CD4-positive, alpha-beta T cell treated with Interleukin-6 for 4 hours (primary cell): ENCODE measurements at places on chromosomes 3 and 15.

GRCh38 chr15:29656636-29657475 is 165.4 kb downstream of the TJP1 start:
- DNase-seq = no peak

DNA sequence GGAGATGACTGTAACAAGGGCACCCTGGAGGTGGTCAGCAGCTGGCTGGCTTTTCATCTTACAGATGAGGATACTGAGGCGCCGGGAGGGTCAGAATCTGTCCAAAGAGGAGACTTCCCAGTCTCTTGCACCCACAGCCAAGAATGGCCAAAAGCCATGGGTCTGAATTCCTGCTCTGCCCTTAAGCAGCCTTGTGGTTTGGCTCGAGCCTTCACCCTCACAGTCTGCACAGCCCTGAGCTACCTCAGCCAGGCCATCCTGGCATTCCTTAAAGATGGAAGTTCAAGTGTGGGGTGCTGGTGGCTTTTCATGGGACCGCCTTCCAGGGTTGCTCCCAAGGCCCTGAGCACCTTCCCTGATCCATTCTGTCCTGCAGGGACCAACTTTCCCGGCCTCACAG is 59.2 kb downstream of the CACNA2D2 start:
- no peak for DNase-seq

GRCh38 chr3:170323331-170323730 is 34.2 kb upstream of the SKIL start:
- no peak for DNase-seq

DNA sequence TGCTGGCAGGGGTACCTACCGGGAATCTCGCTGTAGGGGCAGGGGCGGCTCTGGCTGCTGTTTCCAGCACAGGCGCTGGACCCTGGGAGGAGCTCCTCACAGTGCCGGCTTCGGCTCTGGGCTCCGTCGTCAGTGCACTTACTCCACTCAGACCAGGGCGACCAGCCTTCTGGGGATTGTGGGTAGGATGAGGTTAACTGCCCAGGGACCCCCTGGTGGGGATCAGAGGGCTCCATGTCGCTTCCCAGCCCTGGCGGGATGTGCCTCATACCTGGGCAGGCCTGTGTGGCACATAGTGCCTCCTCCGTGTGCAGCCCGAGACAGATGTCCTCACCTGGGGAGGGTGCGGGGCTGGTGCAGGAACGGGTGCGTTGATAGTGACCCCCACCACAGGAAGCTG is 115.7 kb downstream of the SEMA5B start:
- DNase-seq = no peak

GRCh38 chr15:93980261-93980911 is 251.0 kb upstream of the MCTP2 start:
- no peak for DNase-seq

GRCh38 chr3:31624083-31624709 is 91.5 kb downstream of the STT3B start:
- no peak for DNase-seq

DNA sequence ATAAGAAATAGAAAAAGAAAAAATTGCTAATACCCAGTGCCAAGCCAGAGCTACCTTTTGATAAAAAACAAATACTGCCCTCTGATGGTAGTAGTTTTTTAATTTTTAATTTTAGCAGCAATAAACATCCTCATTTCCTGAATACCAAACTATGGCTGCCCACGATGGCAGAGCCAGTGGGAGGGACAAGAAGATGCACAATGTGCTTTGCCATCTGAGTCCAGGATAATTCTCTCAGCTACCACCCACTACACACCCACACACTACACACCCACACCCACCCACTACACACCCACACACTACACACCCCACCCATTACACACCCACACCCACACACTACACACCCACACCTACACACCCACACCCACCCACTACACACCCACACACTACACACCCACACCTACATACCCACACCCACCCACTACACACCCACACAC is 17.8 kb downstream of the CEP19 start:
- DNase-seq = peak; percentile 20

DNA sequence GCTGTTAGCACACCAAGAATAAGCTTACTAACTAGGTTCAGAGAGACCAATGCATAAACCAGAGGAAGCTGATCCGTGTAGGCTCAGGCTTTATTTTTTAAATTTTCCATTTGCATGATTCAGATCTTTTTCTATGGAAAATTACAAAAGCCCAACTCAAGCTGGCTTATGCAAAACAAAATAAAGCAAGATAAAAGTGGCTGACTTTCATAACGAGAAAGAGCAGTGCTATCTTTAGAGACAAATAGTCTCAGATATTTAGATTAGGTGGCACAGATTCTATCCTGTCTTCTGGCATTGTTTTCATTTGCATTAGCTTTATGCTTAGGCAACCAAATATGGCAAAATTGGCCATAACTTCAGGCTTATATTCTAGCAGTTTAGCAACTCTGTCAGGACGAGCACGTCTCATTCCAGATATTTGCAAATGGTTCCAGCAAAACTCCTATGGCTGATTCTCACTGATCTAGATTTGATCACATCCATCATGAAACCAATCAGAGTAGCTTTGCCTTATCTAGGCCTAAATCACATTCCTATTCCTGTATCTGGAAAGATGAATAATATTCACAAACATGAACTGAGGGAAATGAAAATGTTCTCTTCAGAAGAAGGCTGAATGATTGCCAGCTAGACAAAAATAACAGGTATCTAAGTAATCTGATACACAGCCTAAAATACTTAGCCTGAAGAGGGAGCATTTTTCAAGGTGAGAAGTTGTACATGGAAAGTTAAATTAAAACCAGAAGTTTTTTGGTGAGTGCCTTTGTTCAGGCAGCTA is 216.4 kb upstream of the DPPA4 start:
- DNase-seq = no peak

DNA sequence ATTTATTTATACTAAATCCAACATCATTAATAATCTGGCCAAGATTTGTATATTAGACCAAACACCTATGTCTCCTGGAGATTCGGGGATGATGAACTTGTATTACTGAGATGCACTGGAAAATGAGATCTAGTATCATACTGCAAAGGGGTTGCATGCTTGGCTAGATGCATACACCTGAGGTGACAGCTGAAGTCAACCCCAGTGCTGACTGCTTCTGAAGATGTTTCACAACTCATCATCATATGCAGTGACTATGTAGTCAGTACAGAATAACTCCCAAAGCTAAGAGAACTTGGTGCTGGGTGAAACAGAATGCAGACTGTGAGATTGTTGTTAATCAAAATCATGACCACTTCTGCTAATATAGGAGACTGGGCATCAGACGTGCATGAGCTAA is 1114.2 kb downstream of the NSUN3 start:
- DNase-seq = no peak

DNA sequence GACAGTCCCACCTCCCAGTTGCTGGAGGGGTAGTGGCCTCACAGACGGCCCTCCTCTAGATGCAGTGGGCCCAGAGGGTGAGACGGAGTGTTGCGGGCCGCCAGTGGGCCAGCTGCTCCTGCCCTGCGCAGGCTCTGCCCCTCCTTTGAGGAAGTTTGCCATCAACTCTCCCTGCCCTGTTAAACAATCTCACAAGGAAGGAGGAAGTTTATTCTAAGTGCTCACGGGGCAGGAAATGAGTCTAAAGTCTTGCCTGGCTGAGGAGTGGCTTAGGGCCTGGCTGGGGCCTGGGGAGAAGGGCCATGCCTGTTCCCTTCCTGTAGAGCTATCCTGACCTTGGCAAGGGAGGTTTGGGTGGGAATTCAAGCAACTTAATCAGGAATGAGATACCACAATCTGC is at the start of gene FAM3D:
TSS of gene FAM3D (minus strand) at position 92 of the 400 bp plus-strand sequence. CDS start 11,211 bp downstream, outside the sequence.
- DNase-seq = no peak

DNA sequence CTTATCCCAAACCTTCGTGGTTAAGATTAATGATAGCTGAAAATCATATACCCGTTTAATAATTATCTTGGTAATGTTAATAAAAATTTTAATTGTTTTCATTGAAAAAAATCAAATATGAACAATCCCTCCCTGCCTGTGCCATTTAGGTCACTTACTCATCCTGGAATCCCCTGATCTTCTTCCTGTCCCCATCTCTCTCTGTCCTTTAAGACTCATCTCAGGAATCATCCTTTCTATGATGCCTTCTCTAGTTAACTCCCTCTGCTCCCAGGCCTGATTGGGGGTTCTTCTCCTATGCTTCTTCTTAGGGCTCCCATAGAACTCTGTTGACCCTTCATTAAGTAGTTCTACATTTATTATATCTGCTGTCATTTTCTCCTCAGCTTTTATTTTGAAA is 91.6 kb downstream of the MBNL1 start:
- DNase-seq = no peak

- DNase-seq = no peak
Measured at GRCh38 chr3:27575499-27575898, 91.3 kb upstream of the SLC4A7 start.

DNA sequence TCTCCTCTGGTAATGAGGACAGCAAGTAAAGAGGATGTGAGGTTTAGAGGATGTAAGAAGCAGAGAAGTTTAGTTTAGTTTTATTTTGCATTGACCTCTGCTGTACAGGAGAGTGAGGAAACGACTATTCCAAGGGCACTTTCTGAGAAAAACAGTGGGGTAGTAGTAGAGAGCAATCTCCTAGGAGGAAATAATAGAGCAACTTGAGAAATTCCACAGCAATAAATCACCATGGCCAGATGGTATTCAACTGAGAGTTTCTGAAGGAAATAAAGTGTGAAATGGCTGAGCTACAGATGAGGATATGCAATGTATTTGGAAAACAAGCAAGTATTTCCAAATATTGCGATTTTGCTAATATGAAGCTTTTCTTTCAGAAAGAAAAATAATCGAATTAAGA is 118.9 kb downstream of the DPH6 start:
- DNase-seq = no peak

- DNase-seq = no peak
Measured at GRCh38 chr15:78329625-78330024, 10.5 kb upstream of the CRABP1 start.

DNA sequence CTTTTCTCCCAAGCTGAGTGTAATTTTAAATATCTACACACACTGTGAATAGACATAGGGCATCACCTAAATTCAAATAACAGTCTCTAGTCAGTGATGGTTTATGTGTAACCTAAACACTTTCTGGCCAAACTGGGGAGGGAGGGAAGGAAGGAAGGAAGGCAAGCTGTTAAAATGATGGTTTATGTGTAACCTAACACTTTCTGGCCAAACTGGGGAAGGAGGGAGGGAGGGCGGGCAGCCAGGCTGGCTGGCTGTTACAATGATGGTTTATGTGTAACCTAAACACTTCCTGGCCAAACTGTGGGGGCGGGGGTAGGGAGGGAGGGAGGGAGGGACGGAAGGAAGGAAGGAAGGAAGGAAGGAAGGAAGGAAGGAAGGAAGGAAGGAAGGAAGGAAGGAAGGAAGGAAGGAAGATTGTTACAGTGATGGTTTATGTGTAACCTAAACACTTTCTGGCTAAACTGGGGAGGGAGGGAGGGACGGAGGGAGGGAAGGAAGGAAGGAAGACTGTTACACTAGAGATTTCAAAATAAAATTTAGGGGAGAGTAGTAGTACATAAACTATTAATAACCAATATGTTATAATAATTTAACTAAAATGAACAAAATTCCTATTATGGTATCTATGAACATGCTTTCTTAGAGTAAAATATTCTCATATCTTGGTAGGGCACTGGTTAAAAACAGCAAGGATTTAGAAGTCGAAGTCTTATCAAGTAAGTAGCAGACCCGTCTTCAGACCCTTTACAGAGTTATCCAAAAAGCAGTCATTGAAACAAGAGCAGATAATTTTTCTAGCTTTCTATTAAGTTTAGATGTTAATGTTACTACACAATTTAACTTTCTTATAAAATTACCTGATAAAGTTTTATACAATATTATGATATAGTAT is 148.1 kb downstream of the LMLN start:
- DNase-seq = no peak

DNA sequence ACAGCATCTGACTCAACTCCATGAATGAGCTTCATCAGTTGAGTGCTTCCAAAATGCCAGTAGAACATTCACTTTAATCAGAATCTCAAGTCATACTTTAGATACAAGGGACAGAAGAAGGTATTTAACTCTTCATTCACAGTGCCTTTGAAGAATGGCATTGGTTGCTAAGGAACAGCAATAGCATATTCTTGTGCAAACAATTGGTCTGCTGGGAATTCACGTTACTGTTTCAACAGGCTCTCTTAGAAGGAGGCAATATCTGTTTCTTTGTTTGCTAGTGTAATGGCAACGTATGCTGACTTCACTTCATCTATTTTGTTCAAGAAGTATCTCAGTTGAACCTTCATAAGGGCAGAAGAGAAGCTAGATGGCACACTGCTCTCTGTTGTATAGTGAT is 113.9 kb downstream of the TMEM108 start:
- DNase-seq = no peak

DNA sequence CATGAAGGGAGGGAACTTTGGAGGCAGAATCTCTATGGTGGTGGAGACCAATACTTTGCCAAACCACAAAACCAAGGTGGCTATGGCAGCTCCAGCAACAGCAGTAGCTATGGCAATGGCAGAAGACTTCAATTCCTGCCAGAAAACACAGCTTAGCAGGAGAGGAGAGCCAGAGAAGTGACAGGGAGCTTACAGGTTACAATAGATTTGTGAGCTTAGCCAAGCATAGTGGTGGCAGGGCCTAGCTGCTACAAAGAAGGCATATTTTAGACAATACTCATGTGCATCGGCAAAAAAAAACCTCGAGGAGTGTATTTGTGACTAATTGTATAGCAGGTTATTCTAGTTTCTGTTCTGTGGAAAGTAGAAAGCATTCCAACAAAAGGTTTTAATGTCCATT is 6.4 kb upstream of the CSTA start:
- no peak for DNase-seq
